Posterior cingulate gyrus (tissue), 11 donors: ENCODE measurements at places on chromosomes 16 and 17.

DNA sequence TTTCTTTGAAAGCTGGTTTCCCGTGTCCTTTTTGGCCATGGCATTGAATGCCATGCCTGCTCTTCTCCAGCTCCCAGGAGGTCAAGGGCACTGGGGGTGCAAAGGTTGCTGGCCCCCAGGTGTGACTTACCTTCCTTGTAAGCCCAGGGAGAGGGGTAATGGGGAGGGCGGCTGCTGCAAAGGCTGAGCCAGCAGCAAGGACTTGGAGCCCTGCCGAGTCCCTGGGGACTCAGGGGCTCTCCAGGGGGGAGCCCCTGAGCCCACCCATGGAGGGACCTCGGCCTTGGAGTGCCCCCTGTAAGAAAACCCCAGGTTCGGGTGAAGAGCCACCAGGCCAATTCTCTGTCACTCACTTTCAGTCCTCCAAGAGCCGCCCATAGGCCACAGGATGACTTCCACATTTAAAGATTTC, 5.9 kb upstream of the CCL22 start:
- DNase-seq = no peak

DNA sequence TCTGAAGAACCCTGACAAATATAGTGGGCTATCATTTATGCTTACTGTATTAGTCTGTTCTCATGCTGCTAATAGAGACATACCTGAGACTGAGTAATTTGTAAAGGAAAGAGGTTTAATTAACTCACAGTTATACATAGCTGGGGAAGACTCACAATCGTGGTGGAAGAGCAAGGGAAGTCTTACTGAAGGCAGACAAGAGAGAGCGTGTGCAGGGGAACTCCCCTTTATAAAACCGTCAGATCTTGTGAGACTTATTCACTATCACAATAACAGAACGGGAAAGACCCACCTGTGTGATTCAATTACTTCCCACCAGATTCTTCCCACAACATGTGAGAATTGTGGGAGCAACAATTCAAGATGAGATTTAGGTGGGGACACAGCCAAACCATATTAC, 526.8 kb upstream of the GOT2 start:
- DNase-seq = no peak

DNA sequence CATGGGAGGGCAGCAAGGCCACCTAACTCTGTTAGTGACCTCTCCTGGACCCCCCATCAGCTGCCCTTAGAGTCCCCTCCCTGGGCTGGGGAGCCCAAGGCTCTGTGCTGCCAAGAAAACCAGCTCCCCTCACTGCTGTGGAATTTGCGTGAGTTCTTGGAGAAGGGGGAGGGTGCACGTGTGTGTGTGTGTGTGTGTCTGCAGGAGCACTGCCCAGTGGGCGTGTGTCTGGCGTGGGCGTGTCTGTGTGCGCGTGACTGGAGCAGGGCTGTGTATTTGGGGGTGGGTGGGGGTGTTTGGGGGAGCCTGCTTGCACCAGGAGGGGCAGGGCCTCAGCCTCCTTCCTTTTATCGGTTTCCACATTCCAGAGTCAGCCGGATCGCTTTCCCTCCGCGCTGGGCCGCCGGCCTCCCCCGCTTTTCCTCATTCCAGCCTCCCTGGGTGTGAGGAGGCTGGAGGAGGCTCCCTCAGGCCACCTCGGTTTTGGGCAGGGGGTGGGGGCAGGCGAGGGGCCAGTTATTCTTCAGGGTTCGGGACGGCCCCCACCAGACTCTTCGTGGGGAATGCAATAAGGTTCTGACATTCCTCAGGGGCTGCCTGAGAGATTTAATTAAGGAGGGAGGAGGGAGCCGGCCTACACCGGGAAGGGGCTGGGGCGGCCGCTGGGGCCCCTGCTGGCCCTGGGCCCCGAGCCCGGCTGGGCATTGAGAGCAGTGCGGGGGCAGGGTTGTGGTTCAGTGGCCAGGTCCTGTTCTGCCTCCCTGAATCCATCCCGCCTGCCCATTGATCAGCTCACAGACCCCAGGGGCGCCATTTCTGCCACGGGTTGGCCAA, 2.5 kb downstream of the VASN start:
- DNase-seq = peak; percentile 28

GRCh38 chr16:66970775-66971720, 10.0 kb downstream of the CES3 start:
- no peak for DNase-seq
